Omental fat pad (tissue), 4 donors: ENCODE measurements at places on chromosomes 12 and 14. TPM values are rescaled to one million over a fixed set of nuclear protein-coding genes. Genes with fewer than 3 reads are reported as not detected.

OTX2 gene
- total RNA-seq, result not detected

SDSL gene
- 6.0 TPM for total RNA-seq

HELB gene
- total RNA-seq, result 5.0 TPM

TMCC3 gene
- 9.9 TPM for total RNA-seq

CPNE8 gene
- total RNA-seq, result 16.3 TPM
